ENCODE measurements at places on chromosomes 6 and 20. TPM values are rescaled to one million over a fixed set of nuclear protein-coding genes. Genes with fewer than 3 reads are reported as not detected.

Gene OXT
- not detected for total RNA-seq

Gene AVP
- not detected for total RNA-seq

Gene NCOA3
- total RNA-seq, result 73.7 TPM

Gene KCNQ5
- 14.9 TPM for total RNA-seq

Gene FGD2
- total RNA-seq, result 1.6 TPM

Gene GJA10
- not detected for total RNA-seq

Gene FAM162B
- not detected for total RNA-seq

Gene TREML4
- total RNA-seq, result not detected

Gene CABLES2
- 4.5 TPM for total RNA-seq

Gene CRISP1
- total RNA-seq, result not detected

Gene POM121L2
- not detected for total RNA-seq

Gene MTFR2
- total RNA-seq, result 20.9 TPM

Gene PSORS1C1
- not detected for total RNA-seq

Gene BFSP1
- 0.18 TPM for total RNA-seq

Gene SLC35D3
- not detected for total RNA-seq

Data from activated CD8-positive, alpha-beta T cell treated with anti-CD3 and anti-CD28 coated beads for 36 hours (primary cell).